ENCODE measurements at places on chromosomes 6 and 20.

- no peak for DNase-seq
Observed at GRCh38 chr6:6332811-6333244, 12.4 kb upstream of the F13A1 start.

DNA sequence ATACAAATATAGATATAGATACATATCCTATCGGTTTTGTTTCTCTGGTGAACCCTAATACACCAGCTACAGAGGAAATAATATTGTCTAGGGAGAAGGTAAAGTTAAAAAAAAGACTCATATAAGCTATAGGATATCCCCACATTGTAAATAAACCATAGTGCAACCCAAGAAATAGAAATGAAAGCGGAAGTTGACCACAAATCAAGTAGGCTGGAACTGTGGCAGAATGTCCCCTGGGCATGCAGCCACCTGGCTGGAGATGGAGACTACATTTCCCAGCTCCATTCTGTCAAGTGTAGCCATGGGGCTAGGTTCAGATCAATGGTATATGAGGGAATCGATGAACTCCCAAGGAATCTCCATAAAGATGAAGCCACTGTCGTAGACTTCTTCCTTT is 70.1 kb upstream of the RPS6KA2 start:
- DNase-seq: no peak

GRCh38 chr20:62735331-62735821 is 26.7 kb downstream of the NTSR1 start:
- DNase-seq: no peak

DNA sequence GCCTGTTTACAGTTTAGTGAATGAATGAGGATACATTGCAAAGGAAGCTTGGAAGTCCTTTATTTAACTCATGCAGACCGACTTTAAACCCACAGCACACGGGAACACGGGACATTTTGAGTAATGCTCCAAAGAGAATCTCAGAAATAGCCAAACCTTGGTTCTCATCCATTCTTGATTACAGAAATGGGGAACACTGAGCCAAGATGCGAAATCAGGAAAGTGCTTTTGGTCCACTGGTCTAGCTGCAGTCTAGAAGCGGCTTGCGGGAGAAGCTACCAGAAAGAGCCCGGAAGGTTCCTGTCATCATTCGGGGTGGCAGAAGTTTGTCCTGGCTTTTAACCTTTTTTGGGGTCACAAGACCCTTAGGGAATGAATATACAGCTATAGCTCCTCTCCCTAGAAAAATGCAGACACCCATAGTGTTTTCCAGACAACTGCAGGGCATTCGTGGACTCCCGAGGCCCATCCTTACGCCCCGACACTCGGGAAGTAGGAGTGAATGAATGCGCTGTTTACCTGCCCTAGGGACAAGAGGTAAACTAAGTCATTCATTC is 475 bp upstream of the TMEM181 start:
- DNase-seq: no peak

DNA sequence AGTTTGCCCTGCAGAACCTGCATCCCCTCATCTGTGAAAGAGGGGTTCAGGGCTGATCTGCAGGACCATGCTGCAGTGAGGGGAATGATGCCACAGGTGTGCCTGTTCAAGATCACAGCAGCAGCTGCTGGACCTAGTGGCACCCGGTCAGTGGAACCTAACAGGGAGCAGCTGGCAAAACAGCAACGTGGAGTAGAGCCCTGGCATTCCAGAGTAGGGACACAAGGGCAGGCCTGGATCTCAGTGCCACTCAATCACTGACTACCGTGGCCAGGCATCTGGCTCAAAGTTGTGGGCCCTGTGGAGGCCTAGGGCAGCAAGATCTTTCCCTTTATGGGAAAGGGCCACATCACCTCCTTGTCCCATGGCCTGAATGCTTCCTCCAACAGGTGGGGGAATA is 62.2 kb downstream of the INSM1 start:
- DNase-seq: no peak
